ENCODE measurements at places on chromosomes 11 and 22.
A peak's percentile ranks its signal among the peaks of the same experiment; 100 is the strongest.

GRCh38 chr22:45164270-45165088 lies 754 bp downstream of the NUP50 start:
- peak; percentile 17 for DNase-seq

GRCh38 chr11:2305788-2306451 lies 4.1 kb downstream of the TSPAN32 start:
- DNase-seq, result no peak

- DNase-seq, result no peak
Measured at GRCh38 chr22:45150139-45150538, 13.6 kb upstream of the NUP50 start.

DNA sequence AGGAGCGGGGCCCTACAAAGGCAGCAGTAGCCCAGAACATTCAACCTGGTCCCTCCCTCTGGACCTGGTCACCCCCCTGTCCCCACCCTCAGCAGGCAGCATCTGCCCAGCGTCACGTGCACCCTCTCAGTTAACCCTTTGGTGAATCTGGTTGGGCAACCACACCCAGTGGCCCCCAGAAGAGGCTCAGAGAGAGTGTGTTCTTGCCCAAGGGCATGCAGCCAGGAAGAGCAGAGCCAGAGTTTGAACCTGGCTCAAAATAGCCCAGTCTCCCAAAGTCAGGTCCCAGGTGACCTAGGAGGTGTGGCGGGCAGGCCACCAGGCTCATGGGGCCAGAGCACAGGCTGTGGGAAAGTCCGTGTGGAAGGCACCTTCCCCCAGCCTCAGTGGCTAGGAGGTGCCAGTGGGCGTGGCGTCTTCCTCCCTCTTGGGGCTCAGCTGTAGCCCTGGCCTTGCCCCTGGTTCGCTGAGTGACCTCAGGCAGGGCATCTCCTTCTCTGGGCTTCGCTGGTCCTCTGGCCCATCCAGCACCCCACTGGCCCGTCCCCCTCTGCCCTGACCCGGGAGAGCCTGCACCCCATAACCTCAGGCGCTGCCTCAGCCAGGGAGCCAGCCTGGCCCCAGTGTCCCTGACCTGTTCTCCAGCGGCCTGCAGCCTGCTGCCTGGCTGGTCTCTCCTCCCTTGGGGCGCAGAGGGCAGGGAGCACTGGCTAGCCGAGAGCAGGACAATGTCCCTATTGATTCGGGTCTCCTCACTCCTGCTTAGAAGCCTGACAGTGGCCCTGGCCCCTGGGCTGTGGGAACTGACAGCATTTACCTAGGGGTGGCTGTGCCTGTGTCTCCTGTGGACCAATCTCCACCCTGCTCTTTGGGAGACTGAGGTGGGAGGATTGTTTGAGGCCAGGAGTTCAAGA lies 7.0 kb downstream of the ALDH3B1 start:
- no peak for DNase-seq

DNA sequence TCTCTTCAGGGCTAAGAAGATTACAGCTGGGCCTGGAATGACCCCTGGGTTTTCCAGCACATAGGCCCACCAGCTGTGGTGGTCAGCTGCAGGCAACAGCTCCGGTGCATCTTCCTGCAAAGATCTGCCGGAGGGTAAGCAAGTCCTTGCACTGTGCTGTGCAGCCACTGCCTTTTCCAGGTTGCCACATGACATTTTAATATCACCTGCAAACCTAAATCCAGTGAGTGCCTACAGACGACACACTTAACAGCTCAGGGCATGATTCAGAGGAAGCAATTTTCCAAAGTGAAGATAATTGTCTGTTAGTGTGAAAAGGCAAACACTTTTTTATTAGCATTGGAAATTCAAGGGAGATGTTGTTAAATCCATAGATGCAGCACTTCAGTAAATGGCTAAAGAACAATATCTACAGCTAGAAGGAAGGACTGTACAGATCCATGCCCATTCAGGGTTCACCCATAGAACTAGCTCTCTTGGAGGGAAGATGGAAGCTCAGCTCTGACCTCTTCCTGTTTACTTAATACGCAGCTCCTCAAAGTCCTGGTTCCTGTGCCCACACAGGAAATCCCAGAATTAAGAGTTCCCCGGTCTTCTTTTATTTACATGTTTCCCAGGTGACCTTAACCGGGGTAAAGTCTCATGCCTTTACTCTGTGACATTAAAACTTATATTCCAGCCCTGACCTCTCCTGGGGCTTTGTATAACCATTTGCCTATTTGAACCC lies 13.3 kb upstream of the NRIP3 start:
- DNase-seq, result no peak

- DNase-seq, result no peak
Measured at GRCh38 chr11:87275176-87275575, 237.4 kb downstream of the TMEM135 start.

DNA sequence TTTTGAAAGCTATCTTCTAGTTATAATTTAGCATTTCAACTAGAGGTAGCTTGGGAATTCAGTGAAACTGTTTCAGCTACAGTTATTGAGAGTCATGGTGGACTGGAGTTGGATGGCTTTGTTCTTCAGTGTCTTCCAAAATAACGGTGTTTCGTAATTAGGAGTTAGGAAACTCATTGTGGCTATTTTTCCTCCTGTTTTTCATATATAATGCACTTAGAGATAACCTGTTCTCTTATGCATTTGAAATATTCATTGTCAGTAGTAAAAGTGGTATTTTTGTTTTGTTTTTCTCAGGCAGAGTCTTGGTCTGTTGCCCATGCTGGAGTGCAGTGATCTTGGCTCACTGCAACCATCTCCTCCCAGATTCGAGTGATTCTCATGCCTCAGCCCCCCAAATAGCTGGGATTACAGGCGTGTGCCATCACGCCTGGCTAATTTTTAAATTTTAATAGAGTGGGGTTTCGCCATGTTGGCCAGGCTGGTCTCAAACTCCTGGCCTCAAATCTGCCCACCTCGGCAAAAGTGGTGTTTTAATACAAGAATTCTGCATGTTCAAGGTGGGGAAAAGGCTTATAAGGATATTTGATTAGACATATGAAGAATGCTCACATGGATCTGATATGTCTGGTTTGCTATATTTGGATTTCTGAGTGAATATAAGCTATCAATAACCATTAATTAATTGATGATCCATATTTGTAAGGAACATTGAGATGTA lies 12.7 kb downstream of the PDHX start:
- no peak for DNase-seq

DNA sequence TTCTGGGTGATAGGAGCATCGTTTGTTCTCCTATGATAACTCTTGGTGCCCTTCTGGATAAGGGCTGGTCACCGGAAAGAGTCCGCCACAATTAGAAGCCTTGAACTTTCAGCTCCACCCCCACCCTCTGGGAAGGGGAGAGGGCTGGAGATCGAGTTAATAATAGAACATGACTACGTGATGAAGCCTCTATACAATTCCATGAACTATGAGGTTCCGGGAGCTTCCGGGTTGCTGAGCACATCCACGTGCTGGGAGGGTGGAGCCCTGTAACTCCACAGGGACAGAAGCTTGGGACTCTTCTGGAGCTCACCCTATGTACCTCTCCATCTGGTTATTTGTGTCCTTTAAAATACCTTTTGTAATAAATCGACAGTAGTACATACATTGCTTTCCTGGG lies 40.3 kb downstream of the ARHGAP42 start:
- no peak for DNase-seq

- DNase-seq, result no peak
Measured at GRCh38 chr11:126870021-126870420, 130.5 kb downstream of the KIRREL3 start.

DNA sequence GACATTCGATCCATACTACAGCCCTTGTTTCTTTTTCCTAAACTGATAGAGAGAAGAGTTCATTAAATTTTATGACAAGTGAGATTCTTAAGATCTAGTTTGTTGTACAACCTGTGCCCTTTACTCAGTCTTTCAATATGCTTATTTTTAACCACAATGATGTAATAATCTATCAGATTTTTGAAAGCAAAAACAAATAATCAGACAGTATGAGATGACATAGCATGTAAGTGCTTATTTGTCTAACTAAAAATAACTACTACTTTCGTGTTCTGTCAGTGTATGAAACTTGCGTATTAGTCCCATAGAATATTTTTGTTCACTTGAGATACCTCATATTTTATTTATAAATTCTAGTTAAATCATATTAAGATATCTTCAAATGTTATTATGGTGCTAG lies 33.2 kb downstream of the RAB39A start:
- DNase-seq, result no peak

Measured in stimulated activated CD4-positive, alpha-beta T cell treated with anti-CD3 and anti-CD28 coated beads, Interleukin-1b, Interleukin-23, amount 100 ng/mL, for 1 hour (primary cell).